Activated CD4-positive, alpha-beta T cell treated with anti-CD3 and anti-CD28 coated beads for 48 hours (primary cell): ENCODE measurements at places on chromosomes 2 and 18.

- DNase-seq = no peak
These were observed 50.4 kb upstream of the AFF3 start for GRCh38 chr2:100192825-100193224.

- DNase-seq = no peak
These were observed 227.6 kb upstream of the PARD3B start for GRCh38 chr2:204317640-204318039.

DNA sequence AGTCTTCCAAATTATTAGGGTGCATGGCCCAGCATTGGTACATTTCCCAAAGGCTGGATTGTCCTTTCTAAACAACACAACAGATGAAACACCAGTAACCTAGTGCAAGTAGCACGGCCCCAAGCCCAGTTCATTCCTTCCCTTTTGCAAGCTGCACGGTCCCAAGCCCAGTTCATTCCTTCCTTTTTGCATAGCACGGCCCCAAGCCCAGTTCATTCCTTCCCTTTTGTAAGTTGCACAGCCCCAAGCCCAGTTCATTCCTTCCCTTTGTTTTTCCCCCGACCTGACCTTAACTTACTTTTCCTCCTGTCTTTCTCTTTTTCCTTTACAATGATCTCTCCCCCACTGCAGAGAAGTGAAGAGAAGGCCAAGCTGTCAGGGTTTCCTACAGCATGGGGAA lies 60.9 kb downstream of the C18orf63 start:
- DNase-seq = no peak

DNA sequence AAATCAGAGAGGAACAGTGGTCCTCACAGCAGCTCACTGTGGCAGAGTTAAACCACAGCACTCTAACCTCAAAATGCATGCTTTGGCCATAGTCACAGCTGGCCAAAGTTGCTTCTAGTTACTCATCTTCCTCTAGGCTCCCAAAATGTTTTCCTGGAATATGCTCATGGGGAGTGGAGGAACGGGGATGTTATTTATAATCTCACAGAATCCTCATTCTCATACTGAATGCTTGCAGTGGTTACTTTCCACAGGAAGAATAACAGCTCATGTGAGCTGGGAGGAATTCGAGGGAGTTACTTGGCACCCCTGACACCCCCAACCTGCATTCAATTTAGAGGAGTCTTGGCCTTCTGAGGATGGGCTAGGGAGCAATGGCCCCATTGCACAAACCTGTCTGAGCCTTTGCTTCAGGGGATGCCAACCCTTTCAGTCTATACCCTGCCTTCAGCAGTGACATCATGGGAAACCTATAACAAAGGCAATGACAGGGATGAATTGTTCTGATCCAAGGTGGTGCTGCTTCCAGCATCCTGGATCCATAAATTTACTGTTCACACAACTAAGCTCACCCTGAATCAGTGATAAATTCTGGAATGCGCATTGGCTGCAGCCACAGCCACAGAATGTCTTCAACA lies 22.4 kb upstream of the CCBE1 start:
- DNase-seq = no peak

DNA sequence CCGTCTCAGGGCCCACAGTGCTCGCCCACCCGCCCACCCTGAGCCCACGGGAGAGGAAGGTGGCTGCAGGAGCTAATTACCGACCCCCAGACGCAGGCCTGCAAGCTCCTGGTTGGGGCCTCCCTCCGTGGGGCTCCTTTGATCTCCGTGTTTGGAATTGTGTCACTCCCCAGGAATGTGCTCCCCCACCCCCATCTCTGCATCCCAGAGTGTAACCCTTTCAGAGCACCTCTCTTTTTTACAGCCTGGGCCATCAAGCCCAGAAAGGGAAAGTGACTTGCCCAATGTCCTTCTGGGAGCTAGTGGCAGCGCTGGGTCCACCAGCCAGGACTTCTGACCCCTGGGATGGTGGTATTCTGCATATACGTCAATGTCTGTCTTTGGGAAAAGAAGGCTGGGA lies 335.1 kb downstream of the CYRIA start:
- no peak for DNase-seq

DNA sequence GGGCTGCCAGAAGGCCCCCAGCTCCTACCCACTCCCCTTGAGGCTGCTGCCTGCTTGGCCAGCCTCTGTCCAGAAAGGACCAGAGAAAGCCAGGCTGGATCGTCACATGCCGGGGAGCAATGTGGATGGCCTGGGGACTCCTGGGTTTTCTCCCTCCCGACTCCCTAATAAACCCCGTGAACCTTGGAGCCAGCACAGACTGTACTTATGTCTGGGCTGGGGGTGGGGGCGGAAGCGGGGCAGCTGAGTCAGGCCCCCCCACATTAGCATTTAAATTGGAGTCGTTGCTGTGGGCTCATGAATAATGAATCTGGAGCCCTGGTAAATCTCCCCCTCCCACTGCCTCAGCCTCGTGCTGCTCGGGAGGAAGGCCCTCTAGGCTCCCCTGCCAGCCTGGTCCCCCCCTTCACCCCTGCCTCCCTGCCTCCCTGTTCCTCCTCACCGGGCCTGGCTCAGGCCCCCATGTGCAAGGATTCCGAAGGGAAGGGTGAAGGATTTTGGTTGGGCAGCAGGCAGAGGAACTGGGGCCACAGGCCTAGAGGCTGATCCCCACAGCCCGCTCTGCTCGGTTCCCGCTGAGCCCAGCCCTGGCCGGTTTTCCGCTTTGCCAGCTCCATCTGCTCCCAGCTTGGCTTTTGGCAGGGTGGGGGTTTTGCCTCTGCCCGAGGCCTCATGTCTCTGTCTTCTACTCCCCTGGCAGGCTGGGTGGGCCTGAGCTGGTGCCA lies 7.3 kb upstream of the ASIC4 start:
- DNase-seq = no peak

- DNase-seq = no peak
These were observed 525.0 kb upstream of the TCF4 start for GRCh38 chr18:56112984-56113383.

DNA sequence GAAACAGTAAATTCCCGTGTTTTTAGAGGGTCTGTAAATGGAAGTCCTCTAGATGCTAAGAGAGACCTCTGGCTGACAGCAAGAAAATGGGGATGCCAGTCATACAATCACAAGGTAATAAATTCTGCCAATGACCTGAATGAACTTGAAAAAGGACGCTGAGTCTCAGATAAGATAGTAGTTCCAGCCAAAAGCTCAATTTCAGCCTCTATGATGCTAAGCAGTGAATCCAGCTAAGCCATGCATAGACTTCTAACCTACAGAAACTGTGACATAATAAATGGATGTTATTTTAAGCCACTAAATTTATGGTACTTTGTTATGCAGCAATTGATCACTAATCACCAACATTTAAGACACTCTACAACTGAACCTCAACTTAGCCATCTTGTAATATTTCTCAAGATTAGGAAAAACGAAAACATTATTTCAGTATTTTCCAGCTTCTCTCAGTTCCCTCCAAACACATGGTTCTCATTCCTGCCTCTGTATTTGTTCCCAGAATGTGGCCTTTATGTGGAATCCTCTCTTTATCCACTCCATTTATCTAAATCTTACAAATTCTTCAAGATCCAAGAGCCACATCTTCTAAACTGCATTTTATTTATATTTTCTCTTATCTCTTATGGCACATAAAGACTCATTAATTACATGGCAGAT lies 331.1 kb downstream of the GULP1 start:
- no peak for DNase-seq

- no peak for DNase-seq
These were observed 47.6 kb downstream of the DTNA start for GRCh38 chr18:34757666-34758065.

DNA sequence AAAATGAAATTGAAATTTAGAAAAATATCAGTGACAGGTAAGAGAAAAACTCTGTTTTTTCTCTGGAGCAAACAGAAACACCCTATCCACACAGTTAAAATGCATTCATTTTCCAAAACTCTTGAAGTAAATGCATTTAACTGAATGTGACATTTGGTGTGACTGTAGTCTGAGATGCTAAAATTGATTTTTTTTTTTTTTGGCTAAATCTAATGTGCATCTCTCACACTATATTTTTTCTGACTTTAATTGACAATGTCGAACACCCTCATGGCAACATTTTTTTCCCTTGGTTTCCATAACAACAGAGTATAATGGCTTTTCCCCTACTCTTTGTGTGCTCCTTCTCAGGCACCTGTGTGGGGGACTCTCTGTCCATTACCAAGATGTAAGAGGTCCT lies 366.4 kb downstream of the XIRP2 start:
- DNase-seq = no peak

- DNase-seq = no peak
These were observed 411.0 kb upstream of the ACVR2A start for GRCh38 chr2:147433822-147434221.

GRCh38 chr2:24313744-24314632 lies 46.3 kb downstream of the ITSN2 start:
- DNase-seq = no peak

GRCh38 chr2:36463365-36463764 lies 107.8 kb downstream of the CRIM1 start:
- no peak for DNase-seq

DNA sequence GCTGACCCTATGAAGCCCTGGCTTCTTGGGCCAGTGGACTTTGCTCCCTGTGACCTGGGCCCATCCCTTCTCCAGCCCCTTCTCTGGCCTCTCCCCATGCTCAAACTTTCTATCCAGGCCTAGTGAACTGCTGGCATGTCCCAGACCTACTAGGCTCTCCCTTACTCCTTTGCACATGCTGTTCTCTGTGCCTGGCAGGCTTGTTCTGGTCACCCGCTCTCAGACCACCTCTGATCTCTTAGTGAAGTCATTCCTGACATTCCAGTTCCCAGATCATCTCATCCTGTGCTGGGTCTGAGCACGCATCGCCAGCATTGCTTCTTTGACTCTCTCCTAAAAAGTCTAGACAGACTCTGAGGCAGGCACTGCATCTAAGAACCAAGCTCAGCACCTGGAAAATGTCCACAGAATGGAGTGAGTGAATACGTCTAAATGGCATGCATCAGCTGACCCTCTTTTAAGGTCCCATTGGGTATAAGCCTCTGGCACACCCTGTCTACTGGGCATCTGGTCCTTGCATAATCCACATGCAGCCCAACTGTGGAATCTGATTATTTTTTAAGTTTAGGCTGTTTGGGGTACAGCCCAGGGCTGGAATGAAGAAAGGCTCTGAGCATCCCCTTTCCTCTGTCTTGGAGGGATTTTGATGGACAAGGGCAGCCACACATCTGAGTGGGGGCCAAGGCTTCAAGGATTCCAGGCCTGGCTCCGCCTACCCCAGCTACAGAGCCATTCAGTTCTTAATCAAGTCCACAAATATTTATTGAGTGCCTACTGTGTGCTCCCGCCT lies 130.6 kb upstream of the HAAO start:
- DNase-seq = no peak

- DNase-seq = no peak
These were observed 38.5 kb downstream of the PRPF40A start for GRCh38 chr2:152678808-152679207.

DNA sequence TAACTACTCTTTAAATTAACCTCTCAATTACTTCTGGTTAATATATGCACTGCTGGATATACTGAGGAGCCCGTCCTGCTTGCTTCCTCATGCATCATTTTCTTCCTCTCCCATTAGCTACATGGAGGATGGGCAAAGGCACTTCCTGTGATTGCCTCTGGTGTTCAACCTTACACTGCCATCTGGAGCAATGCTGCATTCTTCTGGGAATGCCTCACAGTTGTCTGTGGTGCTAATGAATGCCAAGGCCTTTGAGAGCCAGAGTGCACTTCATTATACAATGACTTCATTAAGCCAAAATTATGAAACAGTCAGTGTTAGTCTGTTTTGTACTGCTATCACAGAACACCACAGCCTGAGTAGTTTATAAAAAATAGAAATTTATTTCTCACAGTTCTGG lies 134.8 kb upstream of the DOCK10 start:
- no peak for DNase-seq

DNA sequence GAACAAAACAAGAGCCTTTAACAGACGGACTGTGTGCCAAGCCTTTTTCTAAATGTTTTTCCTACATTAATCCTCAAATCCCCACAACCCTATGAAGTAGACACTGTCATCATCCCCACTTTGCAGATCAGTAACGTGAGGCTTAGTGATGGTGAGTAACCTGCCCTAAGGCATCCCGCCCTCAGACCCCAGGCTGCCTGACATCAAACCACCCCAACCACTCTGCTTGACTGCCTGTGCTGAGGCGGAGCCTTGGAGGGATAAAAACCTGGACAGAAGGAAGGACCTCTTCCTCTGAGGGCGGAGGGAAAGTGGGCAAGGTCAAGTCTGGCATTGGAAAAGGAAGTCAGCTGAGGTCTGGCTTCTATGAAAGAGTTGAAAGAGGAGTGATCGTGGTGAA lies 104.6 kb downstream of the SP3 start:
- no peak for DNase-seq

DNA sequence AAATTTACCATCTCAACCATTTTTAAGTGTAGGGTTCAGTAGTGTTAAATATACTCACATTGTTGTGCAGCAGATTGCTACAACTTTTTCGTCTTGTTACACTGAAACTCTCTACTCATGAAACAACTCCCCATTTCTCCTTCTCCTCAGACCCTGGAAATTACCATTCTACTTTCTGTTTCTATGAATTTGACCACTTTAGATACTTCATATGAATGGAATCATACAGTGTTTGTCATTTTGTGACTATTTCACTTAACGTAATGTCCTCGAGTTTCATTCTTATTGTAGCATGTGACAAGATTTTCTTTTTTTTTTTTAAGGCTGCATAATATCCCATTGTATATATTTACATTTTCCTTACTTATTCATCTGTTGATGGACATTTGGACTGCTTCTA lies 203.8 kb downstream of the PLCL1 start:
- DNase-seq = no peak

DNA sequence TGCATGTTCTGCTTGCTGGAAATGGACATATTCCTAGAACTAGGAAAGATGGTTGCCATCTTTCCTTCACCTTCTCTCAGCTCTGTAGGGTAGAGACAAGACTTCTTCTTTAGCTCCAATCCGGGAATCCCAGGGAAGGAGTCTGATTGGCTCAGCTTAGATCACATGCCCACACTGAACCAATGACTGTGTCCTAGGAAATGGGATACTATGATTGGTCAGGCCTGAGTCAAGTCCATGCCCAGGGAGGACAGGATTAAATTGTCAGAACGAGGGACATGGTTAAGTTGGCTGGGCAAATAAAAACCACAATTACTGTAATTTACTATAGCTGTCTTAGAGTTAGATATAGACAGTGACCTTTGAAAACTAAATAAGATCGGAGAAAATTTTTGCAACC lies 31.4 kb downstream of the SEMA4F start:
- DNase-seq = no peak

DNA sequence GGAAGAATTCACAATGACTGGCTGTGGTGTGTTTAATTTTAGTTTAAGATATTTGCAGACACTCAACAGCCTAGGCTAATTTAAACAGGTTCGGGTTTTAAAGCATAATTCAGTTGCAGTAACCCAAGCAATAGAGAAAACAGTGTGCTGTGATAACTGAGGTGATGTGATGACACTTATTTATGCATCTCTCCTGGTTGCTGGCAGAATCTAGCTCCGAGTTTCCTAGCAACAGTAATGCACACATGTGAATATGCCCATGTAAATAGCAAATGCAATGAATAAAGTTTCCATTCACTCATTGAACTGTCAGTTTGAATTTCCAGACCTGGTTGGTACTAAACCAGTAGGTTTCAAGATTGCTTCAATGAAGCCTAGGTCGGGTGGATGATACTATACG lies 426.5 kb downstream of the TMX3 start:
- no peak for DNase-seq

GRCh38 chr2:172978063-172978383 lies 97.6 kb upstream of the MAP3K20 start:
- no peak for DNase-seq

- DNase-seq = peak; percentile 25
These were observed 130.1 kb downstream of the SMAD7 start for GRCh38 chr18:48820483-48821250.
